Esophagus muscularis mucosa (tissue), 4 donors: ENCODE measurements at places on chromosomes 12 and 14. TPM values are rescaled to one million over a fixed set of nuclear protein-coding genes. Genes with fewer than 3 reads are reported as not detected.

GRCh38 chr12:132695431-132695830 is 8.0 kb downstream of the PXMP2 start:
- no peak overlapping the region for H3K4me3 ChIP-seq
- H3K4me1 ChIP-seq: no peaks in the 10 kb centered on the region
- no peak overlapping the region for H3K27ac ChIP-seq
- H3K27me3 ChIP-seq: no peaks in the 10 kb centered on the region

- H3K27me3 ChIP-seq: no peaks in the 10 kb centered on the region
- no peak overlapping the region for H3K27ac ChIP-seq
- no peaks in the 10 kb centered on the region for H3K4me1 ChIP-seq
- H3K4me3 ChIP-seq: no peak overlapping the region
- DNase-seq: no peak
Observed at GRCh38 chr12:43884683-43885410, 49.0 kb downstream of the TMEM117 start.

GRCh38 chr12:49982246-49983087 is 9.7 kb downstream of the AQP6 start:
- H3K4me3 ChIP-seq: no peak overlapping the region
- H3K4me1 ChIP-seq: peaks cover 5% of the 10 kb centered on the region
- H3K36me3 ChIP-seq: no peaks in the 10 kb centered on the region
- H3K27ac ChIP-seq: no peak overlapping the region

DNA sequence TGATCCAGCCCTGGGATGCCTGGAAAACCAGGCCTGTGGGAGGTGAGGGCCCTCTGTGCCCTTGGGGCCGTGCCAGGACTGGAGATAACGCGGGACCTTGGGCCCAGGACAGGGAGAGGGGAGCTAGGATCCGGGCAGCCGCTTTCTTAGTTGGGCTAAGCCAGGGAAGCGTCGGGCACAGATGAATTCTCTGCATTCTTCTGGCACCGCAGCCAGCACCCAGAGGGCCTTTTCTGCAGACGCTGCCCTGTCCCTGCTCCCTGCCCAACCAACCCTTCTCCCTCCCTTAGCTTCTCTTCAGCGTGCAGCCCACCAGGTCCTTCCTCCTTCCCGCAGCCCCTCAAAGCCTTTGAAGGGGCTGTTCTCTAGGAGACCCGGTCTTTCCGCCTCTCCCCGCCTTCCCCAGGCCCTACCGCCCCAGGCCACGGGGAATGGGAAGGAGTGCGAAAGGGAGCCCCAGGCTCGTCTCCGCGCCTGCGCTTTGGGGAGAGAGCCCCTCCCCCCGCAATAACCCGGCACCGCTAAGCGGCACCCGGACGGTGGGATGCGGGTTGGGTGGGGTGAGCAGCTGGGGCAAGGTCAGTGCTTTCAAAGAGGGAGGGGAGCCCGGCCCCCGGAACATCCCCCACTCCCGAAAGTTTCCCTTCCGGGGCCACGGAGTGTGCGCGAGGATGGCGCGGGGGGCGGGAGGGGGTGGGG is 663 bp downstream of the NCKAP5L start:
- peaks cover 14% of the 10 kb centered on the region for H3K36me3 ChIP-seq
- H3K4me1 ChIP-seq: peaks cover 49% of the 10 kb centered on the region
- peak overlapping the region; percentile 95 for H3K4me3 ChIP-seq
- DNase-seq: no peak
- H3K27ac ChIP-seq: peak overlapping the region; percentile 95

DNA sequence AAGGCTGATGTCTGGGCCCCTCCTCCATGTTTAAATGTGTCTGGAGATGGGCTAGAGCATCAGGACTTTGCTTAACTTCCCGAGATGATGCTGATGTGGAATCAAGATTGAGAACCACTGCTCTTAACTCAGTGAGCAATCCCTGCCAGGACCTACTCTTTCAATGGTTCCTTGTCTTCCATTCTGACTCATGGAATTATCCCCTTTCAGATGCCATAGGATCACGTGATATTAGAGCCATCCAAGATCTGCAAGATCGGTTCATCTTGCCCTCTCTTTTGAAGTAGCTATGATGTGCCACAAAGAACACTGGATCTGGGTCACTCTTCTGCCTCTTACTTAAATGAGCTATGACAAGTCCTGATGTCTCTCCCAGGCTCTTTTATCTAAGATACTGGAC is 96.8 kb downstream of the EXOC5 start:
- H3K27ac ChIP-seq: no peak overlapping the region
- DNase-seq: no peak
- H3K36me3 ChIP-seq: no peaks in the 10 kb centered on the region
- no peaks in the 10 kb centered on the region for H3K4me1 ChIP-seq
- H3K4me3 ChIP-seq: no peak overlapping the region
- H3K27me3 ChIP-seq: peaks cover 9% of the 10 kb centered on the region

GRCh38 chr12:54411391-54412241 is 7.5 kb downstream of the ITGA5 start:
- H3K27ac ChIP-seq: peak overlapping the region; percentile 72
- H3K4me1 ChIP-seq: peaks cover 100% of the 10 kb centered on the region
- no peaks in the 10 kb centered on the region for H3K27me3 ChIP-seq
- peaks cover 66% of the 10 kb centered on the region for H3K36me3 ChIP-seq
- peak overlapping the region; percentile 80 for H3K4me3 ChIP-seq

GRCh38 chr12:128178966-128179365 is 88.0 kb upstream of the TMEM132C start:
- H3K36me3 ChIP-seq: no peaks in the 10 kb centered on the region
- DNase-seq: no peak
- no peak overlapping the region for H3K4me3 ChIP-seq

TMEM253 gene
- 0.23 TPM for total RNA-seq

TOMM20L gene
- total RNA-seq: not detected
